A673 (cell line): ENCODE measurements at places on chromosomes 3 and 15. TPM values are rescaled to one million over a fixed set of nuclear protein-coding genes. Genes with fewer than 3 reads are reported as not detected.

DNA sequence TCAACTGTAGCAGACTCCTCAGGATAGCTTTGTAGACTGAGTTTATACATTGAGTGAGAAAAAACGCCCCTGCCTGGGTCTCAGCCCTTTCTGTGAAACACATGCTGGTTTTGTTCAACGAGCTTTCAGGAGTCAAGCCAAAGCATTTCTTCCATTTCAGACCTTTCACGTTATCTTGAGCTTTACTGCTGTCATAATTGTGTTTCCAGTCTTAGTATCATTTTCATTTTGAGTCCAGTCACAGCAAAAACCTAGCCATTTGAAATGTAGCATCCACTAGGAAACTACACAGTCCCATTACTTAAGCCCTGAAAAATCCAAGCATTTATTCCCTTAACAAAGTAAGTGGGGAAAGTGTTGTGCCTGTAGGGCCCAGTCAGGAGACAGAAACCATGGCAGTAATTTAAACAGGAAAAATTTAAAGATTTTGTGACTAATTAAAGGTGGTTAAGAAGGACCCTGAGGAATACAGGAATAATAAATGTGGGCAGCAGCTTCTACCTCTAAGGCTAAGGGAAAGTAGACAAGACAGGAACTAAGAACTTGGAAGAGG is 110.1 kb upstream of the ABHD17C start:
- no peaks in the 10 kb centered on the region for H3K27me3 ChIP-seq
- no peak overlapping the region for H3K27ac ChIP-seq
- no peaks in the 10 kb centered on the region for H3K36me3 ChIP-seq

DNA sequence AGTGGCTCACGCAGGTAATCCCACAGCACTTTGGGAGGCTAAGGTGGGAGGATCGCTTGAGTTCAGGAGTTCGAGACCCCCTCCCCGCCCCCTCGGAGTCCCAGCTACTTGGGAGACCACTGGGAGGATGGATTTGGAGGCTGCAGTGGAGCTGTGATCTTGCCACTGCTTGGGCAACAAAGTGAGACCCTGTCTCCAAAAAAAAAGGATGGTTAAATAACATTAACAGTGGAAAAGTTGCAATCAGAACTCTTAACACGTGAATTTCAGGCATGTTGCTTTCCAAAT is 1.4 kb upstream of the TMEM87A start:
- H3K36me3 ChIP-seq: no peaks in the 10 kb centered on the region
- no peaks in the 10 kb centered on the region for H3K27me3 ChIP-seq
- H3K4me1 ChIP-seq: peaks cover 23% of the 10 kb centered on the region
- DNase-seq: no peak
- peak overlapping the region; percentile 96 for H3K27ac ChIP-seq

GRCh38 chr3:139309880-139310279 is 33.9 kb upstream of the MRPS22 start:
- no peaks in the 10 kb centered on the region for H3K4me1 ChIP-seq
- DNase-seq: no peak
- H3K27me3 ChIP-seq: no peaks in the 10 kb centered on the region
- no peaks in the 10 kb centered on the region for H3K36me3 ChIP-seq
- no peak overlapping the region for H3K27ac ChIP-seq

DNA sequence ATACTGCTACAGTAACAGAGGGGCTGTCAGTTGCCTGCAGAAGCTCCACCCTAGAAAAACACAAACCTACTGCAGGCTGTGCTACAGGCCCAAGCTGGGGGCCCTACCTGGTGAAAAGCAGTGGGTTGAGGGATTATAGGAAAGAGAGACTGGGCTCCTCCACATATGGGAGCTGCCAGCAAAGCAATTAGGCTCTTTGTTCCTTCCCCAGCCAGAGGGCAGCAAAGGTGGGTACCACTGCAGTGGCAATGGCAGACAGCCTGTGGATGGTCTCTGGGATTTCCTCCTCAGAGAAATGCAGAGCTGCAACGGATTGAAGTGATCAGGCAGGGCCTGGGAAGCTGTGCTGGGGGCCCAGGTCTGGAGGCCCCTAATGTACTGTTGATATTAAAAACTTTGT is 19.1 kb upstream of the DNAAF4 start:
- H3K27me3 ChIP-seq: peaks cover 3% of the 10 kb centered on the region
- no peaks in the 10 kb centered on the region for H3K36me3 ChIP-seq
- no peaks in the 10 kb centered on the region for H3K4me1 ChIP-seq
- no peak overlapping the region for H3K27ac ChIP-seq
- no peak overlapping the region for H3K4me3 ChIP-seq

DNA sequence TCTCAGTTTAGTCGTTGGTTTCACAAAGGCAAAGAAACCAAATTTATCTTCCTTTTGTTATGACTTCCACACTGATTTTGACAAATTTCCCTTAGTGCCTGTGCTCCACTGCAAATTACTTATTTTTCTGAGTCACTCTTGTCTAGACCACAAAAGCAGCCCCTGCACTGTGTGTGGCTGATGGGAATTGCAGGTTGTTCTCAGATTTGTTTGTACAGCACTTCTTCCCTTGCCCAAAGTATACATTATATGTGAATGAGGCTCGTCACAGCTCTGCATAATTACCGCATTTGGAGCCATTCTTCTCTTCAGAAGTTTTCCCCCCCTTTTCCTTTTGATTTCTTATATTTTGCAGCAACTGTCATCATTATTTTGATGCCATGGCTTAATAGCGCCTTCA is 354.2 kb upstream of the IL12A start:
- no peak overlapping the region for H3K4me3 ChIP-seq
- H3K36me3 ChIP-seq: no peaks in the 10 kb centered on the region
- H3K27ac ChIP-seq: no peak overlapping the region

- no peaks in the 10 kb centered on the region for H3K27me3 ChIP-seq
- DNase-seq: no peak
- no peak overlapping the region for H3K4me3 ChIP-seq
- no peaks in the 10 kb centered on the region for H3K36me3 ChIP-seq
These were observed 283.9 kb upstream of the CTNNB1 start for GRCh38 chr3:40915346-40915865.

DNA sequence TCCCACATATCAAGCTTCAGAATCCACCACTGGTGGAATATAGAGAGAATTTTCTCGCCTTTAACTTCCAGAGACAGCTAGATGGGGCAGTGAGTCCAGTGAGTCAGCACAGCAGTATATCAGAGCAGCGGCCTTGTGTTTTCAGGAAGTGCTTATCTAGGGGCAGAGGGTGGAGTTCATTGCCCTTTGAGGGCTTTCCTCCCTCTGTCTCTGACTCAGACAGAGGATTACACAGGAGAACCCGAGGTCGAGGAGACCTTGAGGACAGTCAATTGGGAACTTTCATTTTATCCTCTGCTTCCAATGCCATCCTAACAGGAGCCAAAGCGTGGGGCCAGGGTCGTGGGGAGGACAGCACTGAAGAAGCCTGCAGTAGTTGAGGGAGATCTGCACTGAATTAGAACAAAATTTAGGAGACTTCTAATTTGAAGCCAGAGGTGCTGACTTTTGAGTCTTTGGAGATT is 109.6 kb upstream of the UMPS start:
- H3K36me3 ChIP-seq: no peaks in the 10 kb centered on the region
- peaks cover 4% of the 10 kb centered on the region for H3K4me1 ChIP-seq
- no peak overlapping the region for H3K27ac ChIP-seq

- no peaks in the 10 kb centered on the region for H3K27me3 ChIP-seq
- H3K4me1 ChIP-seq: no peaks in the 10 kb centered on the region
- no peak overlapping the region for H3K4me3 ChIP-seq
- DNase-seq: peak; percentile 68
- no peak overlapping the region for H3K27ac ChIP-seq
These were observed 75.2 kb downstream of the NEO1 start for GRCh38 chr15:73127302-73127936.

GRCh38 chr3:188635258-188636042 is 481.5 kb downstream of the LPP start:
- no peak overlapping the region for H3K4me3 ChIP-seq
- no peaks in the 10 kb centered on the region for H3K36me3 ChIP-seq
- H3K27me3 ChIP-seq: no peaks in the 10 kb centered on the region
- peaks cover 9% of the 10 kb centered on the region for H3K4me1 ChIP-seq
- DNase-seq: peak; percentile 6

- no peak overlapping the region for H3K27ac ChIP-seq
- no peak for DNase-seq
- no peaks in the 10 kb centered on the region for H3K27me3 ChIP-seq
- no peaks in the 10 kb centered on the region for H3K36me3 ChIP-seq
- no peak overlapping the region for H3K4me3 ChIP-seq
- no peaks in the 10 kb centered on the region for H3K4me1 ChIP-seq
These were observed 39.3 kb upstream of the INSYN1 start for GRCh38 chr15:73792415-73792814.

DNA sequence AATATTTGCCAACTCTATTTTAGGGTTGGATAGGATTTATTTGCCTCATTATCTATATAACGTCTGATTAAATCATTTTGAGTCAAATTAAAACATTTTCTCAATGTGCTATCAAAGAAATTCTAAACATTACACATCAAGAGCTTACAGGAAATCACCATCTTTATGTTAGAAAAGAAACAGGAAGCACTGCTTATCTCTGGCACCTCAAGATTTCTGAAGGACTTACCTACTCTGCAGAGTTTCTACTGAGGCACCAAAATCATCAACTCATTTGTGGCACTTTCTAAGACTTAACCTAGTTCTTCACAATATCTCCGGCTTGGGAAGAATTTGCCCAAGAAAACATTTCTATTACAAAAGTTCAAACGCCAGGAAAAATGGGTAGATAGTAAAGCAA is 181.3 kb upstream of the EOMES start:
- H3K27ac ChIP-seq: no peak overlapping the region
- H3K27me3 ChIP-seq: no peaks in the 10 kb centered on the region
- no peak overlapping the region for H3K4me3 ChIP-seq

- no peaks in the 10 kb centered on the region for H3K4me1 ChIP-seq
- H3K4me3 ChIP-seq: no peak overlapping the region
- H3K27me3 ChIP-seq: no peaks in the 10 kb centered on the region
- DNase-seq: peak; percentile 34
These were observed 12.4 kb upstream of the NFKBIZ start for GRCh38 chr3:101836652-101837598.

- no peak overlapping the region for H3K4me3 ChIP-seq
- no peak for DNase-seq
- no peaks in the 10 kb centered on the region for H3K36me3 ChIP-seq
- no peaks in the 10 kb centered on the region for H3K4me1 ChIP-seq
- no peaks in the 10 kb centered on the region for H3K27me3 ChIP-seq
- H3K27ac ChIP-seq: no peak overlapping the region
These were observed 64.0 kb downstream of the KAT2B start for GRCh38 chr3:20104167-20104661.

GRCh38 chr3:169750665-169751064 is 14.2 kb downstream of the TERC start:
- no peaks in the 10 kb centered on the region for H3K4me1 ChIP-seq
- H3K4me3 ChIP-seq: no peak overlapping the region
- no peak for DNase-seq
- peaks cover 68% of the 10 kb centered on the region for H3K27me3 ChIP-seq

- H3K4me3 ChIP-seq: no peak overlapping the region
- no peak overlapping the region for H3K27ac ChIP-seq
- H3K4me1 ChIP-seq: no peaks in the 10 kb centered on the region
- no peaks in the 10 kb centered on the region for H3K36me3 ChIP-seq
These were observed 418.0 kb downstream of the PLCL2 start for GRCh38 chr3:17302774-17303173.

DNA sequence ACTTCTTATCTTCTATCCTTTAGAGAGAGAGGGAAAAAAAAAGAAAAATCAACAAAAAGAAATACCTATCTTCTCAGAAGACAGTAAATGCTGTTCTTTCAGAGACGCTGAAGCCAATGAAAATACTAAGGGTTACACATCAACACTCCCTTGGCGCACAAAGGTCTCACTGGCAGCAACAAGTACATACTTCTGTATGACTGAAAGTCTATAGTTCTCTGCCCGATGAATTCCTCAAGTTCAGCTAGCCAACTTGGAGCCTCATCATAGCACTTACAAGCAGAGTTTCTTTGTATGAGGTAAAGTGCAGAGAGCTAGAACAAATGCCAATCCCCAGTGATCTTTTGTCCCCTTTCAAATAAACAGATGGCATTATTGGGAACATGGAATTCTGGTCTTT is 62.7 kb downstream of the CPNE4 start:
- no peak overlapping the region for H3K27ac ChIP-seq
- H3K4me3 ChIP-seq: no peak overlapping the region
- no peak for DNase-seq
- no peaks in the 10 kb centered on the region for H3K36me3 ChIP-seq
- H3K4me1 ChIP-seq: peaks cover 41% of the 10 kb centered on the region
- no peaks in the 10 kb centered on the region for H3K27me3 ChIP-seq

DNA sequence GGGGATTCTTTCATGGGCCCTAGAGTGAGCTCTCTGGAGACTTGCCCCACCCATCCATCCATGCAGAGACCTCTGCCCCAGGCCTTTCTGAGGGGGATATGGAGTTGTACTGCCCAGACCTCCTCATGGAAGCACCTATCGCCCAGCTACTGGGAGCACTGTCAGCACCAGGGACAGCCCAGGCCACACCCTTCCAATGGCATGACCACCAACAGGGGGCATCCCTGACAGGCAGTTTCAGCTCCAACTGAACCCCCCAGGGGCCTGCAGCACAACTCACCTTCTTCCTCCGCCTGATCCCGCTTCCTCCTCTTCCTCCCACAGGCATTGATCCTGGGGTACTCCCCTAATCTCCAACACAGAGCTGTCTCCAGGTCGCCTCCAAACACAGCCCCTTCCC is 21.8 kb downstream of the MRPS11 start:
- no peaks in the 10 kb centered on the region for H3K27me3 ChIP-seq
- H3K4me1 ChIP-seq: no peaks in the 10 kb centered on the region
- no peak for DNase-seq
- H3K36me3 ChIP-seq: no peaks in the 10 kb centered on the region

GRCh38 chr3:11591391-11592282 is 52.1 kb downstream of the VGLL4 start:
- peaks cover 46% of the 10 kb centered on the region for H3K4me1 ChIP-seq
- no peaks in the 10 kb centered on the region for H3K36me3 ChIP-seq
- DNase-seq: peak; percentile 78
- peak overlapping the region; percentile 79 for H3K27ac ChIP-seq
- H3K27me3 ChIP-seq: no peaks in the 10 kb centered on the region
- no peak overlapping the region for H3K4me3 ChIP-seq

DNA sequence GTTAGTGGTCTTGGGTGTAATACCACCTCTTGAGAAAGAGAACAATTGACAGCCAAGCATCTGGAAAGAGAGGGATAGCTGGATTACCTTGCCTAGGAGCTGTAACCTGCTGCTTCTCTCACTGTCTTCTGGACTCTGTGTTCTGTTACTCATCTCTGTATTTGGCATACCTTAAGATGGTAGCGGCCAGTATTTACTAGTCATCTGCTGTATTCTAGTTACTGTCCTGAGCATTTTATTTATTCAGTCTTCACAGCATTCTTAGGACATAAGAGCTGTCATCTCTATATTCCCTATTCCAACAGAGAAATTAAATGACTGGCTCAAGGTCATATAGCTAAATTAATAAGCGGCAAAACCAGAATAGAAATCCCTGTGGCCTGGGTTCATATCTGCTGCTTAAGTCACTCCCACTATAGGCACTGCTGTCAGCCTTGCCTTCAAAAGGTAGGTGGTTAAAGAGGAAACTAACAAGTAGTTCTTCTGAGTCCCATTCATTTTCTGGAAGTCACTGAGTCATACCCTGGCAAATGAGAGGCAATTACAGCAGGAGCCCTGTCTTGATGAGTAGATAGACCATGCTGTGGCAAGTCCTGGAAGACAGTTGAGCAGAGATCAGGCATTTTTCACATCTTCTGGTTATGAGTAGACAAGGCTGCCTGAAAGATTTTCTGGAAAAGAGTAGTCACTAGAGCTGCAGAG is 68.2 kb downstream of the RAB7A start:
- H3K27ac ChIP-seq: peak overlapping the region; percentile 36
- H3K36me3 ChIP-seq: peaks cover 25% of the 10 kb centered on the region
- H3K4me1 ChIP-seq: peaks cover 18% of the 10 kb centered on the region
- no peaks in the 10 kb centered on the region for H3K27me3 ChIP-seq

IL5RA gene
- not detected in 2 replicates for total RNA-seq

CHST13 gene
- total RNA-seq: 0.35 TPM in 1 of 2 replicates, not detected in the other

FBXL22 gene
- 0.24 and 0.52 TPM in 2 replicates for total RNA-seq

SLC7A14 gene
- total RNA-seq: not detected in 2 replicates

MOBP gene
- 0.19 and 0.22 TPM in 2 replicates for total RNA-seq

DNAJA4 gene
- 12.0 and 15.7 TPM in 2 replicates for total RNA-seq

SEMA6D gene
- total RNA-seq: 10.9 and 11.0 TPM in 2 replicates

REC114 gene
- not detected in 2 replicates for total RNA-seq
